ENCODE measurements at places on chromosomes 6 and 20.

- DNase-seq, result peak; percentile 53
Measured at GRCh38 chr20:57953638-57954037, 243.8 kb upstream of the PMEPA1 start.

DNA sequence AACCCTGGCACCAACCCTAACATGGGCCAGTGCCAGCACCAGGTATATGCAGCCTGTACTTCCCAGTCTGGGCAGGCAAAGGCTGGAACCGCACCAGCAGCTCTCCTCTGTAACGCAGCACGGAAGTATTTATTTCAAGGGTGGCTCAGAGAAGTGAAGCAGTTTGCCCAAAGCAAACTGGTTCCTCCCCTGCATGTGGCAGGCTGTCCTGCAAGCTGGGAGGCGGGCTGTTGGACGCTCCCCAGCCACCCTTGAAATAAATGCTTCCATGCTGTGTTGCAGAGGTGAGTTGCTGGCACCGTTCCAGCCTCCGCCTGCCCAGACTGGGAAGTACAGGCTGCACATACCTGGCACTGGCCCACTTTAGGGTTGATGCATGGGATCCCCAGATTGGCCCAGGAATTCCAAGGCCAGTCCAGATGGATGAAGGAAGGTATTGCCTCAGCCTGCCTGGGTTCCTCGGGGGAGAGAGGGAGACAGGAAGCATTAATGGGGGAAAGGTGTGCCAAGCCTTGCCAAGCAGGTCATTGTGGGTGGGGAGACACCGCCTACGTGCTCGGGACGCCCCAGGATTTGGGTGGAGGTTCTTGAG is 49.8 kb downstream of the PPARD start:
- DNase-seq, result no peak

GRCh38 chr6:168190646-168191443 is 111.8 kb upstream of the FRMD1 start:
- DNase-seq, result no peak

DNA sequence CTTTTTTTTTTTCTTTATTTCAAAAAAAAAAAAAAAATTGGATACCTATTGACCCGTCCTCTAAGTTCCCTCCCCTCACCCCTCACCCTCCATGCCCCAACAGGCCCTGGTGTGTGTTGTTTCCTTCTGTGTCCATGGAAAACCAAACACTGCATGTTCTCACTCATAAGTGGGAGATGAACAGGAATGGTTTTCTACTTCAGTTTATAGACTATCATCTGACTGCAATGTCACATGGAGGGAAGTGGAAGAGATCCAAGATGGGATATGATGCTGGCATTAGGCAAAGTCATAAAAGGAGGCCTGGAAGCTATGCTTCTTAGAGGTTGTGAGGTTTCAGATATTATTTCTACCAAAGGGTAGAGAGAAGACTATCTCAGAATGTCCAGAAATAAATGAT is 237.5 kb downstream of the MAFB start:
- no peak for DNase-seq

- peak; percentile 62 for DNase-seq
Measured at GRCh38 chr6:18047406-18047805, 60.0 kb upstream of the KIF13A start.

DNA sequence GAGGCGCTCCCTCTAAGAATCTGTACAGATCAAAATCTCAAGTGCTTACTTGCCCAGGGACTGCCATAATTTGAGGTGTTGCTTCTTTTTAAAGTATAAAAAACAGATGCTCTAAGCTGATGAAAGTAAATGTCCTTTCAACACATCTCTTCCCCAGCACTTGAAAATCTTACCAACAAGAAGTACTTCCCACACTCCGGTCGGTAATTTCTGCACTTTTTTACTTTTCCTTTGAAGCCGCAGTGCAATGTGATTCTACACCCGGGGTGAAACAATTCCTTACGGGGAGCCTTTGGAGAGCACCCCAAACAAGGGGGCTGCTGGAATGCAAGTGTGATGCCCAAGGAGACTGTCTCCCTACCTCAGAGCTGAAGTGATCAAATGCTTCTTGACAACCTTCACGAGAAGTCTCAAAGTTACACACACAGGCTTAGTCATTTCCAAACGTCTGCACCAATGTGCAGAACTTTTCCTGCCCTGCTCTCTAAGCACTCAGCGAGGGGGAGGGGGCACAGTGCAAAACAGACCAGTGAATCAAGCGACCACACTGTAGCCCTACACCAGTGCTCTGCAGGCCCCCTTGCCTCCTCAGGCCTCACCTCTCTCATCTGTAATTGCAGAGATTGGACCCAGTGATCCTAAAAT is 56.7 kb downstream of the ATXN1 start:
- peak; percentile 80 for DNase-seq

GRCh38 chr6:154611241-154611640 is 100.8 kb upstream of the CNKSR3 start:
- DNase-seq, result no peak

- no peak for DNase-seq
Measured at GRCh38 chr6:37943436-37944058, 124.0 kb downstream of the ZFAND3 start.

GRCh38 chr6:9192405-9192909 is 757.1 kb upstream of the SLC35B3 start:
- DNase-seq, result no peak

- DNase-seq, result peak; percentile 3
Measured at GRCh38 chr6:88165844-88166492, at the start of gene CNR1. CNR1 (minus strand) TSS chr6:88166347; CDS start chr6:88145274, 21,073 bp downstream.

GRCh38 chr20:37972256-37973058 is 60.8 kb downstream of the TTI1 start:
- DNase-seq, result no peak

GRCh38 chr6:12594530-12594893 is 122.1 kb upstream of the PHACTR1 start:
- no peak for DNase-seq

DNA sequence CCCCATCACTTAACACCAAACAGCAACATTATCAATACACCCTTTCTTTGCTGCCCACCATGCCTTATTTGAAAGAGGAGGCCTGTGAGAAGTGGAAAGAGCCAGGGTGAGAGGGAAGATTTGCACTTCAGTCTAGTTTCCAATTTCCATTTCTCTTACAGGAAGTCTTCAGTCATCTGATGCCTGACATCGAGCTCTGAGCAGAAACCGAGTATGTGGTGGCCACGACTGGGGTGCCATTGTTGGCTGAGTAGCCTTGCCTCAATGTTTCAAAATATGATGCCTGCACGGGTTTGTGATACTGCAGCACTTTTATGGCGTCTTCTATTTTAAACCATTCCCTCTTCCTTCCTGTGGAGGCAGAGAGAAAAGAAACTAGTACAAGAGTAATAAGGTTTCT is 39.8 kb upstream of the SMIM29 start:
- DNase-seq, result no peak

GRCh38 chr20:10061641-10062040 is 26.9 kb downstream of the ANKEF1 start:
- no peak for DNase-seq

- DNase-seq, result no peak
Measured at GRCh38 chr20:59135093-59135492, 28.5 kb upstream of the ZNF831 start.

GRCh38 chr20:40218971-40219370 is 470.1 kb downstream of the MAFB start:
- DNase-seq, result no peak

- DNase-seq, result no peak
Measured at GRCh38 chr6:147834084-147834776, 325.7 kb downstream of the SAMD5 start.

GRCh38 chr20:36936341-36936740 is 15.2 kb downstream of the SAMHD1 start:
- DNase-seq, result no peak

DNA sequence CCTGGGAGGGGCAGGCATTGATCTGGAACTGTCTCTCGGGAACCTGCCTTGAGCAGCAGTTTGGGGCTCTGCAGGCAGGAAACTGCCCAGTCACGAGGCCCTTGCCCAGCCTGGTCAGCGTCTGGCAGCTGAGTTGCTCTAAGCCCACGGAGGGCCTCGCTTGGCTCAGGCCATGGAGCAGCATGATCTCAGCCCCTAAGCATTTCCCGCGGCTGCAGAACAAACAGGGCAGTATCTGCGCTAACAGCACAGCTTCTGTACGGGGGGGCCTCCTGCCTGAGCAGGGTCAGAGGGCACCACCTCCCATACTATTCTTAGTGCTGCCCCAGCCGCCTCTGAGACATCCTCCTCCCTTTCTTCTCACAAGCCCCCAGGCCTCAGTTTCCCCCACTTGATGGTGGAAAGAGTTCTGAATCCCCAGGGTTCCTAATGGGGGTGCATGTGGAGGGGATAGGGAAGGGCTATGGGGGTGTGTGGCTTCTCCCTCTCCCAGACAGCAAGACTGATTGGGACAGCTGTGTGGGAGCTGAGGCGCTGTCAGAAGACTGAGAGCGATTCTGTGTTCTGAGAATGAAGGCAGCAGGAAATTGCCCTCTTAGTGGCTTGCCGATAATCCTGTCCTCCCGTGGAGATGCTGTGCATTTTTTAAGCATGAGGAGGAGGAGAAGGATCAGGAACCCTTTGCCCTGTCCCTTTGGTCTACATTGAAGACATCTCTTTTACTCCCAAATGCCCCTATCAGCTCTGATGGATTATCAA is 46.4 kb downstream of the MOCS1 start:
- peak; percentile 89 for DNase-seq

DNA sequence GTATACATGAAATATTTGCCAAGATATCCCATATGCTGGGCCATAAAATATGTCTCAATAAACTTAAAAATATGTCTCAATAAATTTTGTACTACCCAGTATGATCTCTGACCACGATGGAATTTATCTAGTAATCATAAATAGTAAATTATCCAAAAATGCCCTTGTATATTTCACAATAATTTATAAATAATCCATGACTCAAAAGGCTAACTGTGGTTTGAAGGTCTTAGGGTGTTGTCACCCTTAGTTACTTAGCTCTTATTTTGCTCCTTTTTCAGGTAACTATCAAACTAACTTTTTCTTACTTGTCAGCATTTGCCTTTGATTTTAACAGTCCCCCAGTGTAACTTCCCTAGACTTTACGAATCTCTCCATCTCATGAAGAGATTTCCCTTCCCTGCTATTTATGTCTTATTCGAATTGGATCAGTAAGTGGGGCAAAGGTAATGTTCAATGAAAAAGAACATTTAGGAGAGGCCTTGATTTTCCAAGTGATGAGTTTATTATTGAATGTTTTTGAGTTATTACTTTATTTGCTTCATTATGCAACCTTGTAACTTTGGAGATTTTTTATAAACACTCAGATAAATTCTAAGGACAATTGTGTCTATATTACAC is 109.0 kb upstream of the THBS2 start:
- DNase-seq, result peak; percentile 9

DNA sequence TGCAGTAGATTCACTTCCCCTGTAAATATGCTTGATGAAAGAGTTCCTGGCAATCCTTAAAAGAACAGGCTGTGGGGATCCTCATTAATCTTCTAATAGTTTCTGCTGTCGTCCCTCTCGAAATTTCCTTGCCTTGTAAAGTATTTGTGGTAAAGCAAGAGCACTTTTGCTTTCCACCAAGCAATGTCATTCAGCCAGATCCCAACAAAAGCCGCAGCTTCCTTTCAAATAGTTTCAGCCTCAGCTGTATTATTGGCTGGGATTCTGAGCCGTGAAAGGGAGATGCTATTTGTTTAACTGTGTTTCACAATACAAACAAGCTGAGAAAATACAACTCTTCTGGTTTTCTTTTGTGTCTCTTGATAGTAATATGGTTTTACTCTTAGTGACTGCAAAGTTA is 48.9 kb upstream of the EPHA7 start:
- peak; percentile 32 for DNase-seq

GRCh38 chr20:22383156-22383555 is 201.2 kb downstream of the FOXA2 start:
- DNase-seq, result peak; percentile 42

GRCh38 chr6:6678811-6679210 is 90.3 kb downstream of the LY86 start:
- DNase-seq, result no peak

GRCh38 chr20:56352345-56353055 is 6.3 kb upstream of the FAM210B start:
- DNase-seq, result peak; percentile 37

DNA sequence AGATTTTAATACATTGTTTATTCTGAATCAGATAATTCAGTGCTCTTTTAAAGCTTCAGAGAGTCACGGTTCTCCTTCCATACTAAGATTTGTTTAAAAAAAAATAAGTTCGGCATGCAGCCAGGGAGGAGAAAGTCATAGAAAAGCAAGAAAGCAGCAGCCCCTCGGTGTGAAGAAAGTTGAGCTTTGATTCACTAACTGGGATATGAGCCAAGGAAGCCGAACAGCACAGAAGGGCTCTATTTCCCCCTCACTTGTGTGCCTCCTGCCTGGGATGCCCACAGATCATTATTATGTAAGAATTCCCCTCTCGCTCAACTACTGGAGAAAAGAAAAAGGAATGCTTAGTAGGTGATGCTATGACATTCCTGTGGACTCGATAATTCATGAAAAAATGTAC is 69.3 kb upstream of the SYNJ2 start:
- peak; percentile 94 for DNase-seq

GRCh38 chr20:5261763-5262162 is 55.0 kb downstream of the PROKR2 start:
- DNase-seq, result no peak

GRCh38 chr6:158907931-158908330 is 88.8 kb upstream of the EZR start:
- no peak for DNase-seq

GRCh38 chr20:11957911-11958310 is 40.2 kb downstream of the BTBD3 start:
- DNase-seq, result no peak

GRCh38 chr6:18515767-18516166 is 128.6 kb downstream of the RNF144B start:
- no peak for DNase-seq

- no peak for DNase-seq
Measured at GRCh38 chr6:163738725-163739407, 324.3 kb downstream of the QKI start.

DNA sequence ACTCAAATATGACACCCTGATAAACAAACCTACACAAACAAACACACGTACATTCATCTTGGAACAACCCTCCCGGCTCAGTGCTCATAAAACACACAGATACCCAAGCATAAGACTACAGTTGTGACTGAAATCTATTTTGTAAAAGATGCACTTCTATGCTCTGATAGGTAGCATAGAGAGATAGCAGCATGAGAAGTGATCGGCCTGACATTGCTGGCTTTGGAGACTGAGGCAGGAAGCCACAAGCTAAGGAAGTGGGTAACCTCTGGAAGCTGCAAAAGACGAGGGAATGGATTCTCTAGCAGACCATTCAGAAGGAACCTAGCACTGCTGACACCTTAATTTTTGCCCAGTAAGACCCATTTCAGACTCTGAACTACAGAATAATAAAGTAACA is 1.6 kb upstream of the RNF39 start:
- no peak for DNase-seq

DNA sequence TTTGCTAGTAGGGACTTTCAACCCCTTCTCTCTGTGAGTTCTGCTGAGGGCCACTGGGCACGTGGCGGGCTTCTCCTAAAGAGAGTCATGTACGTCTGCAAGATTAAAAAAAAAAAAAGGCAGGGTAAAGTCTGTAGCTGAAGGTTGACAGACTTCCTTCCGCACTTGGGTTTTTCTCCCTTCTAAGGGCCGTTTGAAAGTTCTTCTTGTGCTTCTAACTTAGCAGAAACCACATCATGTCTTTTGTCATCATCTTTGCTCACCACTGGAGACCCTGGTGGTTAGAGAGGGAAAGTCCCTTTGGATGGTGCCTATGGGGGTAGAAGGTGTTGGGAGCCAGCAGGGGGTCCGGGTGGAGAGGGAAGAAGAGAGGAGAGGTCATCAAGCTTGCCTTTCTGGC is 31.4 kb downstream of the PRDM1 start:
- DNase-seq, result no peak

GRCh38 chr20:9359561-9360308 is 154.7 kb upstream of the LAMP5 start:
- peak; percentile 79 for DNase-seq
